NCI-H2171 (cell line): ENCODE measurements at places on chromosomes 2 and 18.
A peak's percentile ranks its signal among the peaks of the same experiment; 100 is the strongest.

- no peak for DNase-seq
Observed at GRCh38 chr18:74097803-74098202, 49.8 kb downstream of the FBXO15 start.

DNA sequence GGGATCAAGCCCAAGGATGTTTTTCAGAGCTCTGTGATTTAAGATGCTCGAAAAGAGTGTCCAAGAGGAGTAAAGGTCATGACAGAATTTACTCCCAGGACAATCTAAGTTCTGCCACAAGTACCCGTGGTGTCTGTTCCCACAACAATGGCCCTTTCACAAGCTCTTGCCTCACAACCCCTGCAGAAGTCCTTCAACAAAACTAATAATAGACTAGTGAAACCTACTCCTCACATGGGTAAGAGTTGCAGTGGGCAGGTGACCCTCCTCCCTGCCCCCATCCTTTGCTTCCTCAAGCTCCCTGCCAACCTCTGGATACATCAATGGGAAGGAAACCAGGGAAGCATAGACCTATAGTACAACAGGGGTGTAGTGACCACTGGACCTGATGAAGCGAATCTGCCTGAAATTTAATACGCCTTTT lies 34.9 kb downstream of the PTCD3 start:
- DNase-seq: no peak

GRCh38 chr2:84894758-84895520 lies 10.5 kb upstream of the TMSB10 start:
- peak; percentile 17 for DNase-seq

DNA sequence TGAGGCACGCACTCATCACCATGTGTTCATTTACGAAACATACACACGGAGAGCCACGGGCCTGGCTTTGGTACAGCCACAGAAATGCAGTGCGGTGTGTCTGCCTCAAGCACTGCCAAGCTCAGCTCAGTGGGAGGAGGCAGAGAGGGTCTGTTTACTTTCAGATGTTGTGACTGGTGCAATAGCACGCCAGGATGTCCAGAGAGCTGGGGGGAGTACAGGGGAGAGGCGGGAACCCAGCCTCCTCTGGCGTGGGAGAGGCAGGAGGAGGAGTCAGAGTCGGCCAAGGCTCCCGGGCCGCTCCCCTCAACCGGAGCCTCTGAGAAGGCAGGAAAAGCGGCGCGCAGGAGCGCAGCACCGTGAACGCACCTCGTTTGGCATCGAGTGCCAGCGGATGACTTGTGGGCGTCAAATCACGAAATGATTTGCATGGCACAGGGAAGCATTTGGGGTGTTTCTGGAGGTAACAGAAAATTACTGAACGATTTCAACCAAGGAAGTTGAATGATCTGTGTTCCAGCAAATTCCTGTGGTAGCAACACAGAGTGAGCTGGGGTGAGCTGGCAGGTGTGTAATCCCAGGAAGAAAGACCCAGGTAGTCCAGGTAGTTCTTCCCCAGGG lies 143.0 kb downstream of the ZNF516 start:
- DNase-seq: peak; percentile 15

- DNase-seq: no peak
Observed at GRCh38 chr2:5668682-5669250, 23.4 kb upstream of the SOX11 start.

- DNase-seq: no peak
Observed at GRCh38 chr2:233789554-233789953, 11.4 kb downstream of the MROH2A start.
